ENCODE measurements at places on chromosomes 12 and 14.

DNA sequence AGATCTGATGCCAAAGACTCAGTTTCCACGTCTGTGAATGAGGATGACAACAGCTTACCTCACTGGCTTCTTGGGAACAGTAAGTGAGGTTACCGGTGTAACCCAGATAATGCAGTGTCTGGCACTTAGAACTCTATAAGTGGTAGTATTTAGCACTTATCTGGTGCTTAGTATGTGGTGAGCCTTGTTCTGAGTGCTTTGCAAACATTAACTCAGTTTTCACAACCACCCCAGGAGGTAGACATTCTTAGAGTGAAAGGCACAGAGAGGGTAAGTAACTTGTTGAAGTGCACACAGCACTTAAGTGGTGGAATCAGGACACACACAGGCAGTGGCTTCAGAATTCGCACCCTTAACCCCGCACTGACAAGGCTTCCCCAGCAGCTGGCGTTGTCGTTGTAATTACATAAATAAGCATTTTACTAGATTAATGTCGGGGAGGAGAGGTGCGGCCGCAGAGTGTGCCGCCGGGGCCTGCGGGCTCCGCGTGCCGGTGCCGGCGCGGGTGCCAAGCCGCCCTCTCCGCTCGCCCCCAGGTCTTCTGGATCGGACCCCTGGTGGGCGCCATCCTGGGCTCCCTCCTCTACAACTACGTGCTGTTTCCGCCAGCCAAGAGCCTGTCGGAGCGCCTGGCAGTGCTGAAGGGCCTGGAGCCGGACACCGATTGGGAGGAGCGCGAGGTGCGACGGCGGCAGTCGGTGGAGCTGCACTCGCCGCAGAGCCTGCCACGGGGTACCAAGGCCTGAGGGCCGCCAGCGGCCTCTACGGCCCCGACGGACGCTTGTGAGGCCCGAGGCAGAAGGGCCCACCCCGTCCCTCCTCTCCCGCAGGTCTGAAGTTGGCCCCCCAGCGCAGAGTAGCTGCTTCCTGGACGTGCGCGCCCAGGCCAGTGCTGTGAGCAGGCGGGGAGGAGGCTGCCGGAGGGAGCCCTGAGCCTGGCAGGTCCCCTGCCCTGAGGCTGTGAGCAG lies 4.6 kb downstream of the AQP2 start:
- DNase-seq: no peak

DNA sequence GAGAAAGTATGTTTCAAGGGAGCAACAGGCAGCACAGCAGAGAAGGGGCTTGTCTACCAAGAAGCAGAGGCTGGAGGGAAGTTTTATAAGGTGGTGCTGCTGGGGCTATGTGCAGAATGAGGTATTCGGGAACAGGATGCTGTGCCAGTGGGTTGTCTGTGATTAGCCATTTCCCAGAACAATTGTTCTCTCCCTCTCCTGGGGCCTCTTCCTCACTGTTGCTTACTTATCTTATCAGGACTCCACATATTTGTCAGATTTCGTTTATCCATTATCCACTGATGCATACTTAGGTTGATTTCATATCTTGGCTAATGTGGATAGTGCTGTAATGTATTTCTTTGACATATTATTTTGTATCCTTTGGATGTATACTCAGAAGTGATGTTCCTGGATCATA lies 195.1 kb upstream of the RTL1 start:
- no peak for DNase-seq

GRCh38 chr12:91111366-91112325 lies at the start of gene LUM:
LUM (minus strand) TSS chr12:91111494; CDS start chr12:91108979, 2,515 bp downstream.
- DNase-seq: no peak

DNA sequence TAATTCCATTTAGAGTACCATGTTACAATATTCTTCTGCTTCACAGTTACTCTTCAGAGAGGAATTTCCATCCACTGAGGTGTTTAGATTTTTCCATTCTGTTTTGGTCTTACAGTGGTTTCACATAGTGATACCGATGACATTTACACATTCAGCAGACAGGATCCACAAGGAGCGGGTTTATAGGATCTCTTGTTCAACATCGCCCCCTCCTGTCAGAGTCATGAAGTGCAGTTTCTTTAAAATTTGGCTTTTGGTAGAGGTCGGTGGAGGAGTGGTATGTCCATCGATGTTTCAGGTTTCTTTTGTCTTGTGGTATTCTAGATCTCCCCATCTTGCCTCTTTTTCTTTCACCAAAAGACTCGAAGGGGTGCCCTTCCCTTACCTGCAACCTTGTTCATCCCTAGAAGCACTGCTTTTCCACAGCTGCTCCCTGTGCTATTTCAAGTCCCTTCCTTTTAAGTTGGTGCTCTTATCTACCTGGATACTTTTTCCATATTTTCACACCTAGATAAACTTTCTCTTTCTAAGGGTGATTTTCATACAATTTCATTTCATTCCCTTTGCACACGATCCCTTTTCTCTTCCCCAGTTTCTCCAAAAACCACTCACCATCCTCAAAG lies 181.3 kb downstream of the ITPR2 start:
- DNase-seq: no peak

DNA sequence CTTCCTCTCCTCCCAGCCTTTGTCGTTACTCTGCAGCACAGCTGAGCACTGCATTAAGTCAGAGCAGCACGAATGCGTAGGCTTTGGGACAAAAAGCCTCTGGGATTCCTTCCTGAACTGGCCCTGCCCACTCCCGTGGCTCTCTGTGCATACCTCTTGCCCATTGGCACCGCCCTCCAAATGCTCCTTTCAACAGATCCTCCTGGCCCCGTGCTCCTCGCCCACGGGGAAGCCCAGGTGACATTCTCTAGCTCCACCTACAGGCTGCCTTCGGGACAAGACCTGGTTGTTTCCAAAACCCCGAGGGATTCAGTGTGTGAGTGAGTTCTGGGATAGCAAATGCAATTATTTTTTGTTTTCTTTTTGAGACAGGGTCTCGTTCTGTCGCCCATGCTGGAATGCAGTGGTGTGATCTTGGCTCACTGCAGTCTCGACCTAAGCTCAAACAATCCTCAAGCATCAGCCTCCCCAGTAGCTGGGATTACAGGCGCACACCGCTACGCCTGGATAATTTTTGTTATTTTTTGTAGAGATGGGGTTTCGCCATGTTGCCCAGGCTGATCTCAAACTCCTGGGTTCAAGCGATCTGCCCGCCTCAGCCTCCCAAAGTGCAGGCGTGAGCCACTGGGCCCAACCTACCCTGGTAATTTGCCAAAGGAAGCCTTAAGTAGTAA lies 17.9 kb upstream of the TDRD9 start:
- DNase-seq: no peak

DNA sequence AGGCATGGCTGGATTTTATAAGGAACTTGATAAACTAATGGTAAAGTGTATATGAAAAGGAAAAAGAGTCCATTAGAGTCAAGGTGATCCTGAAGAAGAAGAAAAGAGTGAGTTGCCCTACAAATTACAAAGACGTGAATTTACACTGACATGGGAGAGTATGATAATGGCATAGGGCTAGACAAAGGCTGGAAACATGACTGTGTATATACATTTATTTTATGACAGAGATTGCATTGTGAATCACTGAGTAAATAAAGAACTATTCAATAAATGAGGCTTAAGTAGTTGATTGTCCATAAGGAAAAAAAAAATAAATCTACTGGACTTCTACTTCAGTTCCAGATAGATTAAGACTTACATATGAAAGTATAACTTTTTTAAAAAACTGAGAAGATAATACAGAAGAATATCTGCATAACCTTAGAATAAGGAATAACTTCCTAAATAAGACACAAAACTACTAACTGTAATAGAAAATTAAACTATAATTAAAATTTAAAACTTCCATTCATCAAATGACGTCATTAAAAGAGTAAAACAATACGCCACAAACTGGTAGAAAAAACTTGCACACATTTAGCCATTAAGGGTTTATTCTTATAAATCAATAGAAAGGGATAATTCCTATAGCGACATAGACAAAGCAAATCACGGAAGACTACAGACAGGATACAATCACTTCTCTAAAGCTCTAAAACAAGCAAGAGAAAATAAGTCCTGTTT lies 278.5 kb downstream of the NOVA1 start:
- no peak for DNase-seq

- DNase-seq: no peak
These were observed 69.3 kb upstream of the HMGA2 start for GRCh38 chr12:65754744-65755595.

GRCh38 chr12:19129486-19130223 lies at the start of gene PLEKHA5:
PLEKHA5 (plus strand) TSS chr12:19129733; CDS start chr12:19129800, 67 bp downstream.
- no peak for DNase-seq

DNA sequence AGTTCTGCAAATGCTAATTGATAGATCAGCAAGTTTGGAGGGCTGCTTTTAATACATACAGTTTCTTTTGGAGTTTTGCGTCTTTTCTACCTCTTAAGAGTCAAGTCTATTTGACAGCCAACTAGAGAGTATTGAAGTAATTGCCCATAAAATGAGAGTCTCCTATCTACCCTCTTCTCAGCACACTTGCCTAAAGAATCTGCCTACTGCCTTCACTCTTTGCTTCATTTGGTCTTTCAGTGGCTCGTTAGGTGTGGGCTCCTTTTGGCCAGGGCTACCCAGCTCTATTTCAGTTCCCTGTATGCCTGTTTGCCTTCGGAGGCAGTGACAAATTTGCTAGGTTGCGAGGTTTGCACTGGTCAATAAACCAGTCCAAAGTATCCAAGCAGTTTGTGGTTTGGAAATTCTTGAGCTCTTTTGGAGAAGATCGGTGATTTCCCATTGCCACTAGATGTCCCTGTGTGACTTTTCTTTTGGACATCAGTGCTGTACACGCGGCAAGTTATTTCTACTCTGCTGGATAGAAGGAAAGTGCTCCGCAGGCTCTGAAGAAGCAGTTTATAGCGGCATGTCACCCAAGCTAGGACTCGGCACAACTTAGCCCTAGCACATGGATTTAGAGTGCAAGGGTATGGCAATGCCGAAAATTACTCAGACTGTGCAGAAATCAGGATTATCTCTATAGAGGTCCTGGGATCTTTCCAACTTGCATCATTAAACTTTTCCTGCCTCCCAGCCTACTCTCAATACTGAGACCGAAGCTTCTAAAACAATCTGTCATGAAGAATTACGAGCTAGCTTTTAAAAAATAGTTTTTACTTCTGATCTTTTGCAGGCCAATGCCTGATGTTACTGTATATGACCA lies 38.6 kb downstream of the MGST1 start:
- DNase-seq: no peak

DNA sequence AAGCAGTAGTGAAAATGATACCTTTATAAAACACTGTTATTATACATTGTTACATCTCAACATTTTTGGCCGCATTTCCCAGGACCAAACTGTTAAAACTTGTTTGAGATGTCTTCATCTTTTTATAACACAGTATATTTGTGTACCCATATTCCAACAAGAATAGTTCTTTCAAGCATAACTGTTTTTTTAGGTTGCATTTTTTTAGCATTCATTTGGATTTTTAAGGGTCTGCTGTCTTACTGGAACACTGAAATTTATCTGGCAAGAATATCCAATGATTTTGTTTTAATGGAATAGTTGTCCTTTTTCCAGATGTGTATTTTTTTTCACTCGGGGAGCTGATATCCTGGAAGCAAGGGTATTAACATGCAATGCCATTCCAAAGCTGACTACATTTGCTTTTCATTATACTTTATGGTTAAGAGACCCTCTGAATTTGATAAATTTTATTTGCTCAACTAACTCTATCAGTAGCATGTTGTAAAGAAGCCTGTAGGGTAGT lies 8.9 kb upstream of the NAV3 start:
- DNase-seq: no peak

DNA sequence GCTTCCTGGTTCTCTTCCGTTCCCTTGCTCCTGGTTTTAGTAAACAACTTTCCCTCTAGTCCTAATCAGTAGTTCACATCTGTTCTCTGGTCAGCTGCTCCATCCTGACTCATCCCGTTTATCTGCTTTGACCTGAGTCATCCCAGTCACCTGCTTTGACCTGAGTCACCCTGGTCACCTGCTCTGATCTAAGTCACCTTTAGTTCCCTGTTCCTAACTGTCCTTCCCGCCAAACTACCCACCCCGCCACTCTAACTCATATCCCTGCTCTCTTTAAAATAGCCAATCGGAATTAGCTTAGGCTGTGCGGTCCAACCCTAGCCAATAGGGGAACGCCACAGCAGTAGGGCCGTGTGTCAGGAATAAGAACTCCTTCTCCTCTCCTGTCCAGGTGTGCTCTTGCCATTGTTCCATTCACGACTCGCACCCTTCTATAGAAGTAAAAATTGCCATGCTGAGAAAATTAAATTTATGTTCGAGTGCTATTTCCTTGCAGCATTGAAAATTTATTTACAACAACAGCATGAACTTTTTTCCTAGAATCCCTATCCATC lies 3.1 kb upstream of the ANKRD33 start:
- no peak for DNase-seq

DNA sequence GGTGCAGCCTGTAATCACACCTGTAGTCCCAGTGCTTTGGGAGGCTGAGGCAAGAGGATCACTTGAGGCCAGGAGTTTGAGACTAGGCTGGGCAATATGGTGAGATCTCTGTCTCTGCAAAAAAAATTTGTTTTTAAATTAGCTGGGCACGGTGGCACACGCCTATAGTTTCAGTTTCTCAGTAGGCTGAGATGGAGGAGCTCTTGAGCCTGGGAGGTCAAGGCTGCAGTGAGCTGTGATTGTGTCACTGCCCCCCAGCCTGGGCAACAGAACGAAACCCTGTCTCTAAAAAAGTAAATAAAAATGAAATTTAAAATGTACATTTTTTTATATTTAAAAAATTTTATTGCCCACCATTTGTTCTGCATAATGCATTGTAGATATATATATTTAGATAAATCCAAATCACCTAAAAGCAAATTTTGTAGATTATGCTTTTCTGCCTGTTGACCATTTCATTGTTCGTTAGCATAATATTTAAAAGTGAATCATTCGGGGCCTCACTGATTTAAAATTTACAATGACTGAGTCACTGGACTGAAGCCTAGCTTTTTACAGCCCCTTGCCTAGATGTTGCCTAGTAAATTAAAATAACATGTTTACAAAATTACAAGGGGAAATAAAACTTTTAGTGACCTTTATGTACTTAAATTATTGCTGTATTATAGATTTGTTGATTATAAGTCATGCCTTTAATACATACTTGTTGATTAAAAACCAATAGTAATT lies 87.9 kb downstream of the USP15 start:
- no peak for DNase-seq

DNA sequence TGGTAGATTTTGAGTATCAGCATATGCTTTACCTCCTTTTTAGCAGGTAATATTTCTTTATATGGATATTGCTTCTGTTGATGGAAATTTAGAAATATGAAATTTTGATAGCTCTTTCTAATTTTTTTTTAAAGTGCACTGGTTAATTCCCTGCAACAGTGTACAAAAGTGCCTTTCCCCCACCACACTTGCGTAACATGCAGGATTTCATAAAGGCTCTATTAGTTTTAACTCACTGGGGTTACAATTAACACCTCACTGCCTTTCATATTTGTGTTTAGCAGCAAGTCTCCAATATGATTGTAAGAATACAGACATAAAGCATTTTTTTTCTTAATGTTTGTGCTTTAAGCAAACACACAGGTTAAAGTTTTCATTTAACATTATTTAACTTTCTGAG lies 25.6 kb downstream of the MNAT1 start:
- peak; percentile 24 for DNase-seq

- no peak for DNase-seq
These were observed 15.4 kb upstream of the TMEM120B start for GRCh38 chr12:121697093-121697698.
